ENCODE measurements at places on chromosomes 3 and 15.

- DNase-seq = no peak
These were observed 74.6 kb upstream of the PSMD6 start for GRCh38 chr3:64097920-64098319.

- no peak for DNase-seq
These were observed 482.4 kb upstream of the DPPA4 start for GRCh38 chr3:109819734-109820133.

DNA sequence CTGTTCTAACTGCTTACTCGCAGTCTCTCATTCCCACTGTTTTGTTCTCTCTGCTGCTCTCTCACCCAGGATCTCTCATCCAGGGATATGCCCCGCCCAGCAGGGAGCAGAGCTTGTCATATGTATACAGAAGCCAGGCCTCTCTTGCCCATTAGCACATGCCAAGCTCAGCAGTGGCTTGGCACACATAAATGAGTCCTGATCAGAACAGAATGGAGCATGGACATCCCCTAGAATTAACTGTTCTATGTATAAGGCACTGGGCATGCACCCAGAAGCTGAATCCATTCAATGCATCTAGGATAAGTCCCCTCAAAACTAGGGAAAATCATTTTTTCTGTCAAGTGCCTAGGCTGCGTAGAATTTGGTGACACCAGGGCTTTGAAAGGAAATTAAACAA is 61.6 kb downstream of the IGSF11 start:
- no peak for DNase-seq

DNA sequence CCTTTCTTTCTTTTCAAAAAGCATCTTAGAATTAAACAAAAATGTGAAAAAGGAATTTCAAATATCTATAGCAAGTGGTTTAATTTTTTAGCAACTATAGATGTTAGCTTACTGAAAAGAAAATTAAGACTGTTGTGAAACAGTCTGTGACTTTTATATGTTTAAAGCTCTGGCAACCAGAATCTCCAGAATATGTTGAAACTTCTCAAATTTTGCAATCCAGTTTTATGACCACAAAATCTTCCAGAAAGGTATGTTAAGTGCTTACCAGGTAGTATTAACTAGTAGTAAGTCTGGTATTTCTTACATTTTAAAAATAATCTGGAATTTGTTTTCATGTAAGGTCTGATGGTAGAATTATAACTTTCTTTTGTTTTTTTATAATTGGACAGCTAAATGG is 235.0 kb downstream of the SLC9A9 start:
- DNase-seq = no peak

DNA sequence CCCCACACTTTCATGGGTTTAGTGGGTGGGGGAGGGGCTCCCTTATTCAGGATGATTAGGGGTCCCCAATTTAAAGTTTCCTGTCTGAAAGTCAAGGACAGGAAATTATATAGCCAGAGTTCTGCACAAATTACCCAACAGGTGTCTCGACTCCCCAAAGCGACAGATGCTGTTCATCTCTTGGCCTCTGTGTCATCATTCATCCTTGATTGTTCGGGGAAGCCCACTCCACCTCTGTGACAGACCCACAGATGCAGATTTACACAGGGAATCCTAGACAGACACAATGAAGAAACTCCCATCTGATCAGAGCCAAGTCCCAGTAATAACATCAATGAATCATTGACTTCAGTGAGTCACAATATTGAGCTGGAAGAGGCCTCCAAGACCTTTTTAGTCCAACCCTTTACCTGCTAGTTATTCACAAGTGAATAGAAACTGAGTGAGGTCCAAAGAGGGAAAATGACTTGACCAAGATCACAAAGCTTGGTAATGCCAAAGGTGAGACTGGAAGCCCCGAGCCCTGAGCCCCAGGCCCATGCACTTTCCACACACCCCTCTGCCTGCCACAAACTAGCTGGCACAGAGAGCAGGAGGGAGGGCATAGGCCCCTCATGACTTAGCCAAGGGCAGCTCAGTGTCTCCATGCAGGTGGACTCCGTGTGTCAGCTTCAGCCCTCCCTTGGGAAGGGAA is 7.9 kb upstream of the SRP14 start:
- no peak for DNase-seq

DNA sequence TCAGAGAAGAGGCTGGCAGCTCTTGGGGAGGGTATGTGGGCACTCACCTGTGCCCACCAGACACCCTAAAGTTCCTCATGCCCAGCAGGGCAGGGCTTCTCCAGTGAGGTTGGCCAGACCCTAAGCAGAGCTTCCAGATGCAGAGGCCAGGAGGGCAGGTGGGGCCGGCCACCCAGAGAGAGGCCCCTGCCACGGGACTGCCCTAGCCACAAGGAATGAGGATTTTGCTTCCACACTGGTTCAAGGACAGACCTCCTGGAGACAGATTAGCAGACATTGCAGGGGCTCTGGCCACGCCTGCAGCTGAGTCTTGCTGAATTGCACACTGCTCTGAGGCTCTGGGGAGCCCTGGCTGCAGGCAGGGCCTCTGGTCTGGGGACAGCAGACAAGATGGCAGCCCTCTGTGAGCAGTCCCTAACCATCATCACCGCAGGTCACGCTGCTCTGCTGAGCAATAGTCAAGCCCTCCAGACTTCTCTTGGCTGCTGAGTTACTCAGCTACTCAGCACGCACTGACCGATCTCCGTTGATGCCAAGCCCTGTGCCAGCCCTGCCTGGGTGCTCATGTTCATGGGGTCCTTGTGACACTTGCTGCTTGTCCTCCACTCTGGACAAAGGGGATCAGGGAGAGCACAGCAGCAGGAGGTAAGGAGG is 117.4 kb upstream of the ABHD17C start:
- no peak for DNase-seq

DNA sequence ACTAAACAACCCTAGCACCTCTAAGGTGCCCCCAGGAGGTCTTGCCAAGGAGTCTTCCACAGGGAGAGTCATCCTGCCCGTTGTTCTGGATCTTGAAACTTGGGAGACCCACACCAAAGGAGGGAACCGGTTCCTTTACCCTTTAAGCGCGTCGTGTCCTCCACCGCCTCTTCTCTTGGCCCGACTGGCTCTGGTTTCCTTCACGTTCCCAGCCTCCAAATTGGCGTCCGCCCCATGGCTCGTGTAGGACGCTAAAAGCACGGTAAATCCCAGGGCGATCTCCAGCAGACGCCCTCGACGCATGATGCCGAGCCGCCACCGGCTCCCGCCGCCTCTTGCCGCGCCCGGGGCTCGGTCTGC is 1.1 kb downstream of the FBN1 start:
- DNase-seq = no peak

- no peak for DNase-seq
These were observed 14.3 kb upstream of the ADPGK start for GRCh38 chr15:72797834-72798233.

DNA sequence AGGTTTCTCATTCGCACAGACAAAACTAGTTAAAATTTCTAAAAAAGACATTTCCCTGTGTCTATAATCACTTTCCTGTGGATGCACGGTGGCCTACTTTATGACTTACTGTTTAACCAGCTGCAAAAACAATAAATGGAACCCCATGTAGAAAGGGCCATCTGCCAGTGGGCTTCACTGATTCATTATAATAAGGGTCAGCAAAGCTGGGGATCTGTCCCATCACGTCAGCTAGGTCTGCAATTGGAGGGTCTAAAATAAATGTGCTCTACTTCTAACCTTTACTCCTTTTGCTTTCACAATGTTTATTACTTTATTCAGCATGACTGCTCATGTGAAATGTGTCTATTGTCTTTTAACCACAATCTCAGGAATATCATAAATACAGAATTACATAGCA is 43.1 kb upstream of the NMD3 start:
- DNase-seq = no peak

DNA sequence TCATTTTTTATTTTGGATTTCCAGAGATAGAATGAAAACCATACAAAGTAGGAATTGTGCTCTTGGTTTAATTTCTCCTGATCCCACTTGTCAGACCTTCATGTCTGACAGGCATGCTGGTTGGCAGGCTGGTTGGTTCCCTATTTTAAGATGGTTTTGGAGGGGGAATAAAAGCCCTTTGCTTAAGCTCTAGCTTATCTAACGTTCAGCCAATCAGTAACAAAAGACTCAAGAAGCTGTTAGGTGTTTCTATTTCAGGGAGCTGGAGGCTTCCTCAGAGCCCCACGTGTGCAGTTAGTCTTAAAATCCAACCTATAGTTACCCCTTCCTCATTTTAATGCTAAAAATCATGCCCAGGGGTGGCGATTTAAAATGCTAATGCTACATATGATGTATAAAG is 40.5 kb upstream of the XIRP1 start:
- DNase-seq = no peak

- DNase-seq = no peak
These were observed 888.3 kb downstream of the PLOD2 start for GRCh38 chr3:145272684-145273083.

Measured in stimulated activated CD8-positive, alpha-beta memory T cell treated with anti-CD3 and anti-CD28 coated beads, Interleukin-7, amount 100 ng/mL, for 1 hour (primary cell).